SW480 (cell line): ENCODE measurements at places on chromosomes 4 and X.
A peak's percentile ranks its signal among the peaks of the same experiment; 100 is the strongest.

GRCh38 chrX:153934762-153935325, at the start of gene NAA10:
Gene NAA10, minus strand, starts transcription at chrX:153935037. Its CDS starts 133 bp downstream, at chrX:153934904.
- peak; percentile 75 for DNase-seq

DNA sequence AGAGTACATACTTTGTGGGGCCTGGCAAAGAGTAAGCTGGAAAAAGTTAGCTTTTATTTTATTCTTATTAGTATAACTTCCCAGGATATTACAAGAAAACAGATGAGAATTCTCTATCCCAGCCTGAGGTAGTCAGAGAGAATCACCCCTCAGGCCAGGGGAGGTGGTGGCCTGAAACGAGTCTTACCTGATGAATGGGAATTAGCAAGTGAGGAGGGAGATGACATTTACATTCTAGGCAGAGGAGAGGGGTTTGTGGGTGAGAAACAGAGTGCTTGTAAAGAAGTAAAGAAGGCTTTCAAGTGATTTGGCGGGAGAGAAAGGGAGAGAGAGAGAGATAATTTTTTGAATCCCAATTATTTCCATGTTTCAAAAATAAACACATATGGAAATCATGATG, 39.3 kb upstream of the PDK3 start:
- no peak for DNase-seq

GRCh38 chrX:78957049-78957767, 12.0 kb downstream of the P2RY10 start:
- DNase-seq, result no peak

- no peak for DNase-seq
Observed at GRCh38 chr4:109276482-109277095, 25.9 kb downstream of the COL25A1 start.

GRCh38 chrX:106752101-106752678, 25.7 kb downstream of the RNF128 start:
- no peak for DNase-seq

- no peak for DNase-seq
Observed at GRCh38 chr4:8615921-8616787, 23.6 kb downstream of the CPZ start.

DNA sequence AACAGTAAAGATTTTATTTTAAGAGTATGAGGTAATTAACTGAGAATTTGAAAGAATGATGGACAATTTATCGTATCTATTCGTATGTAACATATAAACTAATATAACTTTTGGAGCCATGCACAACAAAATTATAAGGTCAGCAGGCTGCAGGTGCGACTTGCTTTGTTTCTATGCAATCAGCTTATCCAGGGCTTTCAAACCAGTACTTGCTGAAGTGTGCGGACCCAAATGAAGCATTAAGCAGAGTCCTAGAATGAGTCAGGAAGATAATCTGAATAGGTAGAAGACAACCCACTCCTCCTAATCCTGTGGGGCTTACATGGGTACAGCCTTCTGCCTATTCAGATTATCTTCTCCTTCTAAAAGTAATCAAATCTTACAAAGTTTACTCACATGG, 2.1 kb downstream of the NSD2 start:
- DNase-seq, result no peak

DNA sequence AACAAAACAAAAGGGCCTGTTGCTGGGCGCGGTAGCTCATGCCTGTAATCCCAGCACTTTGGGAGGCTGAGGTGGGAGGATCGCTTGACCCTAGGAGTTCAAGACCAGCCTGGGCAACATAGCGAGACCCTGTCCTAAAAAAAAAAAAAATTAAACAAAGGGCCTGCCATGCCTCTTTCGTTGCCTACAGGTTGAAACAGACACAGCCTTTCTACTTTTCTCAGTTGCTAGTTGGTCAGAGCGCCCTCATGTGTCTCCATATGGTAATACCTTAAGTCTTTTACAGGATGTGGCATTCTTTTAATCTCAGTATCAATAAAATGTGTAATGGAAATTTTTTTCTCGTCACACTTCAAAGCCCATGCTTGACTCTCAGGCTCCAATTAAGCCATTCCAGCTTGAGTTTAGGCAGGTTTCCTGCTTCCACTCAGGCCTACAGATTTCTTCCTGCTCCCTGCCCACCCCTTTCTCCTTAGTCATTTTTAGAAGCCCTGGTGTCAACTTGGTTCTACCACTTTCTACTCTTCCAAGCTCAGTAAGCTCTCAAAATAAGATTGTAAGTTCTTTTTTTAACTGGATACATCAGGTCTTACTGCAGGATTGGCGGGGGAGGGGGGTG, 4.6 kb upstream of the SOWAHD start:
- peak; percentile 64 for DNase-seq

GRCh38 chr4:185341841-185342240, 53.9 kb downstream of the LRP2BP start:
- DNase-seq, result no peak

DNA sequence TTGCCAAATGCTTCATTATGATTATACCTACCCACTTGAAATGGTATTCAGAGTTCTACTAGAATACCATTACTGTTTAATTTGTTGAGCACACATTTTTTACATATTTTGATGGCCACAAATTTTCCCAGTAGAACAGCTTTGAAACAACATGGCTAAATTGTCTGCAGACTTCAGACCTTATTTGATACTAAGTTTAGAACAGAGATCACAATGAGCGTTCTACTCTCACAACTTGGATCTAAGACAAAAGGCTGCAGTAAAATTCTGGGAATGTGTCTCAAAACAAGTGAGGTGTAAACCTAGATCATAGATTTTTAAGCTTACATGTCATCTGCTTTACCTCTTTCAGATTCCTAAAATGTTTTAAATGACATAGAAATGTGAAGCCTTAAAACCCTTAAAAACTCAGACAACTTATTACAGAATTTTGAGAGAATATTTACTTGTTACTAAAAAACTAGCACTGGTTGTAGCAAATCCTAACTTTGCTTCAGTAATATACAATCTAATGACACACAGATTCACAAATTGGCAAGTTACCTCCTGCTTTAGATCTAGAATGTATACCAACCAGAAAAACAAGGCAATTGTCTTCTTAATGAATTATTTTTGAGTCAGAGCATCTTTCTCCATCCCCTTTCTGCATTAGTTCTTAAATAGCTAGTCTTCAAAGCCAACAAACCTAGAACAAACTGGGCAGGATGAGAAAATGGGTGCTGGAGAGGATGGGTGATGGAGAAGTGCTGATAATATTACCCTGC, 243.3 kb downstream of the SLC7A11 start:
- DNase-seq, result no peak

GRCh38 chr4:111781611-111782010, 363.6 kb upstream of the FAM241A start:
- peak; percentile 80 for DNase-seq

- peak; percentile 84 for DNase-seq
Observed at GRCh38 chr4:23084559-23085248, 392.0 kb downstream of the GBA3 start.

DNA sequence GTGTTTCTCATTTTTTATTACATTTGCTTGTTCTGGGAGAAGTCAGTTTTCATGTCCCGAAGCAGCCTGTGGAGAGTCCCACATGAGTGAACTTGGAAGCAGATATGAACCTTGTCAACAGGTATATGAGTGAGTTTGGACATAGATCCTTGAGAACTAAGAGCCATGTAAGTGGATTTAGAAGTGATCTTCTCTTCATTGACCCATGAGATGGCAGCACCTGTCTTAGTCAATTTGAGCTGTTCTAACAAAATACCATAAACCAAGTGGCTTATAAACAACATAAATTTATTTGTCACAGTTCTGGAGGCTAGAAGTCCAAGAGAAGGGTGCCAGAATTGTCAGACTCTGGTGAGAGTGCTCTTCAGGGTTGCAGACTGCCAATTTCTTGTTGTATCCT, 1043.8 kb downstream of the ADGRL3 start:
- no peak for DNase-seq
